ENCODE measurements at places on chromosomes 16 and 17.

DNA sequence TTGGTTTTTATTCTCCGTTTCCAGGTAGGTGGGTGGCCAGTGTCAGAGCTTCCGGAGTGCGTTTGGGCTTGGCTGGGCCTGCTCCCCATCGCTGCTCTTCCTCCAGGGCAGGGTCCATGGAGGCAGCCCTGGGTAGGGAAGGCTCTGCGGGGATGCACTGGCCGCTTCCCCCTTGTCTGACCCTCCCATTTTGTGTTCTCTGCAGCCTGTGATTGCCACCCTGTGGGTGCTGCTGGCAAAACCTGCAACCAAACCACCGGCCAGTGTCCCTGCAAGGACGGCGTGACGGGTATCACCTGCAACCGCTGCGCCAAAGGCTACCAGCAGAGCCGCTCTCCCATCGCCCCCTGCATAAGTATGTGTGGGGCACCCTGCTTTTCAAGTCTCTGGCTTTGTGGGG is 158.3 kb downstream of the NTN1 start:
- DNase-seq, result no peak

DNA sequence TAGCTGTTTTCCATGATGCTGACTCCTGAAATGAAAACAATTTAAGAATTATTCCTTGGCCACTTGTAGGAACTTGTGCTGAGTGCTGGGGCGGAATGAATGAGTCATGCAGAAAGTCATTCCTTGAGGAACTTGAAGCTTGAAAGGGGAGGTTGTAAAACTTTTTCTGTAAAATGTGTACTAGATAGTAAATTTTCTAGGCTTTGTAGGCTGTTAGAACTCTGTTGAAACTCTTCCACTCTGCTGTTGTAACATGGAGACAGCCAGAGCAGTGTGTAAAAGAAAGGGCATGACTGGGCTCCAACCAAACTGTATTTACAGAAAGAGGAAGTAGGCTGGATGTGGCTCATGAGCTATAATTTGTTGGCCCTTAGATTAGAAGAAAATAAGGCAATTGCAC is 46.1 kb downstream of the ABCA8 start:
- DNase-seq, result no peak

- DNase-seq, result no peak
Measured at GRCh38 chr16:67543036-67543435, 14.4 kb downstream of the RIPOR1 start.

DNA sequence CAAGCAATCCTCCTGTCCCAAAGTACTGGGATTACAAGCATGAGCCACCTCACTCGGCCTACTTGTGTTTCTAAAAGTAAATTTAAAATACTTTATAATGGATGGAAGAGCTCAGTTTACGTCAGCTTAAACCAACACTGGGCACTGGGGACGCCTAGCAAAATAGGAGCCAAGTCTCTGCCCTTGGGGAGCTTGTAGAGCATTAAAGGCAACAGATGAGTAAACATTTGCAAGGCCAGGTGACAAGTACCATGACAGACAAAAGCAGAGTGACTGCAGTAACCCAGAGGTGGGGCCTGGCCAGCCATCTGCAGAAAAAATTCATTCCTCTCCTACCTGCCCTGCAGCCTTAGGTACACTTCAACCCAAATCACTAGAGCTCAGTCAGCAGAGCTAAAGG is 12.1 kb upstream of the NLK start:
- no peak for DNase-seq

DNA sequence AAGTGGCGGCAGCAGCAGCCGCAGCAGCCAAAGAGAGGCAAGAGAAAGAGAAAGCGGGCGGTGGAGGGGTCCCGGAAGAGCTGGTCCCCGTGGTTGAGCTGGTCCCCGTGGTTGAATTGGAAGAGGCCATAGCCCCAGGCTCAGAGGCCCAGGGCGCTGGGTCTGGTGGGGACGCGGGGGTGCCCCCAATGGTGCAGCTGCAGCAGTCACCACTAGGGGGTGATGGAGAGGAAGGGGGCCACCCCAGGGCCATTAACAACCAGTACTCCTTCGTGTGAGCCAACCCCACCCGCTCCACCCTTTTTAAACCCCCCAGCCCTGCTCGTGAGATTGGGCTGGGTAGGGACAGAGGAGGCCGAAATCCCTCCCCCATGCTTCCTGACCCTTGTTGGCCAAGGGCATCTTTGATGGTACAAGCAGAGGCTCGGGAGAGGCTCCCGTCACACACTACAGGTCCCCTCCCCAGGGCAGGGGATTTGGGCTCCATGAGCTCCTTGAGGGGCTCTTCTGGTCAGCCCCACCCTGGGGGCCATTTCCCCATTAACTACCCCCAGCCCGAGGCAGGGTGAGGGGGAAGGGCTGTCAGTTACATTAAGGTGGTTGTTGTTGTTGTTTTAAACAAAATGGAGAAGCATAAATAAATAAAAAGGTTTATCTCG is 4.6 kb upstream of the ATP2A1 start:
- DNase-seq, result peak; percentile 25

DNA sequence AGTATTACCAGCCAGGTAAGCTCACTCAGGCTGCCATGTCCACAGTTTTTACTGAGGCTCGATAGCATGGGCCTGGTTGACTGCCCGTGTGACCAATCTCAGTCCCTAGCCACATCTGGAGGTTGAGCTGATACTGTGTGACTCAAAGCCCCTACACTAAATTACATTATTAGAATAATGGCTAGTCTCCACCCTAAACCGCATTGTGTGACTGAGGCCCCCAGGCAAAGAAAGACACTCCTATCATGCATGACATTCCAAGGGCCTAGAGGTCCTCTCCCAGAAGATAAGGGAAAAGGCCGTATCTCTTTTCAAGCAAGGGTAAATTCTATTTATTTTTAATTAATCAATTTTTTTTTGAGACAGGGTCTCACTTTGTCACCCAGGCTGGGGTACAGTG is 505.3 kb downstream of the HAPSTR1 start:
- no peak for DNase-seq

DNA sequence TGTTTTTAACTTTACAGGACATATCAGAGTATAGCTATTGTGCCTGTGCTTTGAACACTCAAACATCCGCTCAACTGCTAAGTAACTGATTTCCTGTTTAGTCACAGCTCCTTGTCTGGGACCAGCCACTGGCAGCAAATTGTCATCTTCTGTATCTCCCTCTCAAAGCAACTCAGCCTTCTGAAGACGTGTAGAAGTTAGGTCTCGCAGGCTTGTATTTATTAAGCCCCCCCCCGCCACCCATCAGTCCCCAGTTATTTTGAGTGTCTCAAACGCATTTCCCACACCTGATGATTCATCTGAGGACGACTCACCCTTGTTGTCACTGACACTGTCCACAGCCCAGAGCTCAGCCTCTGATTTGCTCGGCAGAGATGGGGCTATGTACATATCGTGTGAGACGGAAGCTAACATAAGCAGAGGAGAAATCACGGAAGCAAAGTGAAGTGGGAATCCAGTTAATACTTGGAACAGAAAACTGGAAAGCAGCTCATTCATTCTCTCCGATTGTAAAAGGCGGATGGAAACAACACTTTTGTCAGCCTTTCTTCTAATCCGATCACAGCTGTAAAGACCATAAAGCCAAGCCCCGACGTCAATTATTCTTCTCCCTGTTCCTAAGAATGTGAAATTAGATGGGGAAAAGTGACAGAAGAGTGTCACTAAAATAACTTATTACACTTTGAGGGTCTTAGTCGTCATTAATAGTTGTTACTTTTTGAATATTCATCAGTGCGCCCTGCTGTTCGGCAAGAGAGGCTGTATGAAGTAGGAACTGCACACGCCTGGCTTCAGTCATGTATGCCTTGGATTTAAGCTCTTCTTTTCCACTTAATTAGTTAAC is 64.2 kb downstream of the PITPNC1 start:
- DNase-seq, result peak; percentile 41

DNA sequence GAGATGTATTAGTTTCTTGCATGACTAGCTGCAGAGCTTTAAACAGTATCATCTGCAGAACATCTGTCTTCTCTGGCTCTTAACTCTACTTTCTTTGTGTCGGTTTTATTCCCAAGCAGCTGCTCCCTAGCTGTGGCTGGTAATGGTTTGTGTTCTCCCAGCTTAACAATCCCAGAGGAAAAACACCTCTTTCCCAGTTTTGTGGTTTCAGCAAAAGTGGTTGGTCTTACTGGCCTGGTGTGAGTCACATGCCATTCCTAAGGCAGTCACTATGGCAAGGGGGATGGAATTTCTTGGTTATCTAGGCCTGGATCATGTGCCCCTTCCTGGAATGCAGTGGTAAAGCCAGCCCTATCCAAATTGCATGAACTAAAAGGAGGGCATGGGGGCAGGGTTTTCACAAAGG is 27.5 kb downstream of the OMG start:
- DNase-seq, result no peak

DNA sequence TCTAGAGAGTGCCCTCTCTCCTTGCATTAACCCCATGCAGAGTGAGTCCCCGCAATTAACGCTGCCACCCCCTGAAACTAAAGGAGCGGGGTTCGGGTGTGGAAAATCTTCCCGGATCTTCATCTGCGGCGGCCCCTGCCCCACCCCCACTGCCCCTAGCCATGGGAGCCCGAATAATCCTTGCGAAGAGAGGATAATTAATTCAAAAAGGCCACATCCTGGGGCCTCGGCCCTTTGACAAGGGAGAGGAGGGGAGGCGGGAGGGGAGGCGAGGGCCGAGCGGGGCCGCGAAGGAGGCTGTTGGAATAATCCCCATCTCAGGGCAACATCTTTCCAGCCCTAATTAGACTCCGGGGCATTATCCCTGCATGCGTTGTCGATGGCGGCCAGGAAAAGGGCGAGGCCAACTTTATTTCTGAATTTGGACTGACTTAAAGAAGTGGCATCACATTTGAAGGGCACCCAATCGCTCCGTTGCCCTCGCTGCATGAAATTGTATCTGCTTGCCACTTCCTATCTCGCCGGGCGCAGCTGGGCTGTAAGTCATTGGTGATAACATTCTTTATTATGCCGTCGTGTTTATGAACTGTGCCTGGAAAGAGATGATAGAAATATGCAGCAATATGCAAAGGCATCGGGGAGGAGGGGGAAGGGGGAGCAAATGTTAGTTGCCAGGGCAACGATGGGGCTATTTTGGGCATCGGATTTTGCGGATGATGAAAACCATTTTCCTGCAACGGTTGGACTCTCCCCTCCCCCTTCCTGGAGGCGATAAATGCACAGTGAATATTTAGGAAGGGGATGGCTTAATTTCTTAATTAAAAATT is 387.1 kb upstream of the TNRC6C start:
- no peak for DNase-seq

- DNase-seq, result no peak
Measured at GRCh38 chr17:71975331-71975801, 145.5 kb upstream of the SOX9 start.

- no peak for DNase-seq
Measured at GRCh38 chr17:28871056-28871579, 16.3 kb downstream of the ERAL1 start.

- DNase-seq, result no peak
Measured at GRCh38 chr17:56635641-56636040, 42.1 kb downstream of the NOG start.

GRCh38 chr16:84368308-84368996 is at the start of gene ATP2C2:
TSS of gene ATP2C2 (plus strand) at chr16:84368538. CDS start at chr16:84368616, 78 bp downstream.
- DNase-seq, result no peak

- DNase-seq, result no peak
Measured at GRCh38 chr16:75593825-75594820, 27.9 kb downstream of the GABARAPL2 start.

GRCh38 chr16:22098405-22099255 is 6.3 kb downstream of the VWA3A start:
- no peak for DNase-seq

DNA sequence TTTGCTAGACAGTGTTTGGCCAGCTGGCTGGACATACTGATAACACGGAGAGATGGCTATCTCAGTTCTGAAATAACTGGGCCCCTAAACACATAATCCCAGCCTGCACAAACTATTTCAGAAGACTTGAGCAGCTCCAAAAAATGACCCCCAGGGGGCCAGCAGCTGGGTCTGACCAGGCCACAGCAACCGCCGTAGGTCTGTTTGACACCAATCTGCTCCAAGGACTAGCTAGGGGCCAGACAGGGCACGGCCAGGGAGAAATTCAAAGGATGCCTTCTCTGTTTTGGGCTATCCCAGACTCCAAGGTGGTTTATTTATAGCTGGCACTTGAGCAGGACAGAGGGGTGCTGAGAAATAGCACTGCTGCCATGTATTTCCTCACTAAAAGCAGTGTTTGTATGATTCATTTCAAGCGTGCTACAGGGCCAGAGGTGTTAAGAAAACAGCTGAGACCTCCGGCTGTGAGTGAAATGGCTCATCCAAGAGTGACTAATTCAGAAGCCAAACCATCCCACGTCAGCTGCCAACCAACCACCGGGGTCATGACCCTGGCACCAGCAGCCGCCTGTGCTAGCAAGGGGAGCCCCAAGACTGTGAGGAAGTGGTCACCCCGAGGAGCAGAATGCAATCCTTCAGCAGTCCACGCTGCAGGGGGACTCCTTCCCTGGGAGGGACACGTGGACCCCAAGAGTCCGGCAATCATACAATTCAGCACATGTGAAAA is 5.7 kb downstream of the GGA2 start:
- peak; percentile 63 for DNase-seq

DNA sequence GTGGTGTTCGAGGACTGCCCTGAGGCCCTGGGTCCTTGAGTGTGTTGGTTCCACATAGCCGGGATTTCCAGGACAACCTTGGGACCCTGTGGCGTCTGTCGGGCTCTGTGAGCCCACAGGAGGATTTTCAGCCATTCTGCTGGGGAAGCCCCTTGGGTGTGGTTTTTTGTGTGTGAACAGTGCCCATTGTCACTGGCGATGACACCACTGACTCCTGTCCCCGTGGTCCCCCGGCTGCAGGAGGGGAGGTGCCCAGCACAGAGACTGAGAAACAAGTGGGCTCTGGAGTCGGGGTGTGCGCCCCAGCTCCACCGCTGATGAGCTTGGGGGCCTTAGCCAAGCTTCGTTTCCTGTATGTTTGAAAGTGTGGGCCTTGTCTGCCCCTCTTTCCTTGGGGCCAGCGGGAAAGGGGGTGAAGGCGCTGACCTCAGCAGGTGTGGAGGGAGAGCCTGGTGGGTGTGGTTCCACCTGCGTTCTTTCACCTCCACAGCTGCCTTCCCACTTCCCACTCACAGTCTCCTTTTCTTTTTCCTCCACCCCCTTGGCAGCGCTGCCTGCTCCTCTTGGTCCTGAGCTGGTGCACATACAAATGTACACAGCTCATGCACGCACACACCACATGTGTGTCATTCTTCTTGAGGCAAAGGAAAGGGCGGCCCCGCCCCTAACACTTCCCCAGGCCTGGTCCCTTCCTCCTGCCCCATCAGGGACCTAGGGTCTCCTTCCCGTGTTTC is 16.1 kb downstream of the MGRN1 start:
- DNase-seq, result no peak

DNA sequence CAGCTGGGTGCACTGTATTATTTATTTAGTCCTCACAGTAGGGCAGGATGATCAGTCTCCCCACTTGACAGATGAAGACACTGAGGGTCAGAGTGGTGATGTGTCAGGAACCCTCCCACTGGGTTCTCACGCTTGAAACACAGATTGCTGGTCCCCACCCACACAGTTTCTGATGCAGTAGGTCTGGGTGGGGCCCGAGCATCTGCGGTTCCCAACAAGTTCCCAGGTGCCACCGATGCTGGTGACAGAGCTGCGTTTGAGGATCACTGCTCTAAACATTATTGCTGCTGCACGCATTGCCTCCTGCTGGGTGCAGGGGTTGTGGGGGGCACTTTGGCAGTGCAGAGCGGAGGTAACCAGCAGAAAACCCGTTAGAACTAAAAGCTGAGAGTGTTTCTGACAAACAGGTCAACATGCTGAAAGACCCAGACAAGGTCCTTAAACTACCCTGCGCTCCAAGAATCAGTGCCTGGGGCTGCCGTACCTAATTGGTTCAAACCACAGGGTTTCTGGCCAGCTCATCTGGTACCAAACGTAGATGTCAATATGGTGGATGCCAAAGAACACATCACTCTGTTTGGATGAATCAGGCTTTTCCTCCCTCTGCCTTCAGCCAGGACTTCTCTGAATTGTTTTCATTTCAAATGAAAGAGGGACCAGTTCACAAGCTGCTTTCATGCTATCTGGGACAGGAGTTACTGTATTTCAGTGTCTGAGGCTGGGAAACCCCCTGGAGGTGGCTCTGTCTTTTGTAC is 76.0 kb downstream of the ABCC1 start:
- DNase-seq, result peak; percentile 34

Data from stimulated activated CD8-positive, alpha-beta memory T cell treated with anti-CD3 and anti-CD28 coated beads, Interleukin-4, amount 100 ng/mL, for 4 hours (primary cell).